ENCODE measurements at places on chromosomes 3 and 15. TPM values are rescaled to one million over a fixed set of nuclear protein-coding genes. Genes with fewer than 3 reads are reported as not detected.

DNA sequence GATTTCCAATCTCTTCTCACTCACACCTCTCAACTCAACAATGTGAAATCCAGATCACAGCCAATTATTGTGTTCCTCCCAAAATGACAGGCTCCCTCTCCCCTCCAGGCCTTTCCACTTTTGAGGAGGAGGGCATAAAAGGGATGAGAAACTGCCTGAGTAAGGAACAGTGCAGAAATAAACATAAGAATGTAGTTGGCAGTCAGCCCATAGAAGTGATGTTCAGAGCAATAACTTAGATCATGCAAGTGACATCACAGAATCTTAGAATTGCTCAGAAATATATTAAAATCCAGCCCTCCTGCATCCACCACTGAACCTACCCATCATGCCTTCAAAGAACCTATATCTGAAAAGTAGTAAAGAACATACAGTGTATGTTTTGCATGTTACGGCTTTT lies 299.4 kb upstream of the GADL1 start:
- DNase-seq: no peak

GRCh38 chr3:96865605-96866004 lies 51.2 kb downstream of the EPHA6 start:
- no peak for DNase-seq

DNA sequence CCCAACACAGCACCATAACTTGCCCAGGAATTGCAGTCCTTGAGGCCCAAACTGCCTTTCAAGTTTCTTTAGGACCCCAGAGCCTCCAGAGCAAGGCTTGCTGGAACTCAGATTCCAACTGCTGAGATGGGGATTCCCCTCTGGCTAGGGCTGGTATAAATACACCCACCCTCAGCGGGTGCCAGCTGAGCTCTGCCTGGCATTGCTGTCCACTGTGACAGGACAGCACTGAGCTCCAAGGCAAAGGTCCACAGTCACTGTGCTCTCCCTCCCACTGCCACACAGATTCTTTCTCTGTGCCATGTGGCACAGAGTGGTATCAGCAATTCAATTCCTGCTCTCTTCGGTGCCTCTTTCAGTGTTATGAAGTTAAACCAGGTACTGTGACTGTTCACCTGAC lies 304.2 kb upstream of the LMCD1 start:
- DNase-seq: no peak

GRCh38 chr3:63624941-63625560 lies 27.4 kb upstream of the SNTN start:
- DNase-seq: peak; percentile 6

DNA sequence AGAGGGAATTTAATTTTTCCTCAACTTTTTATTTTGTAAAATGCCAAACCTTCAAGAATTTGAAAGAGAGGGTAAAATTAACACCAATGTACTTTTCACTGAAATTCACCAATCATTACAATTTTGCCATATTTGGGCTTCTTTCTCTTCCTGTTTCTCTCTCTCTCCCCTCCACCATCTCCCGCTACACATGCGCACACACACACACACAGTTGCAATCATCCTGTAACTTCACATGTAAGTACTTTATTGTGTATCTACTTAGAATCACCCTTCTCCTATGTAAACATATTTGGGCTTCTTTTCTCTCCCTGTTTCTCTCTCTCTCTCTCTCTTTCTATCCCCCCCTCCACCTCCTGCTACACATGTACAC lies 7.4 kb downstream of the ARL14 start:
- DNase-seq: no peak

The PCSK6 gene
- 23.0 TPM for total RNA-seq

Data from cerebellum (tissue), 4 donors.